ENCODE measurements at places on chromosomes 7 and 10.
A peak's percentile ranks its signal among the peaks of the same experiment; 100 is the strongest.

GRCh38 chr10:82692458-82692857 is 817.5 kb downstream of the NRG3 start:
- DNase-seq: no peak

GRCh38 chr7:27262121-27262520 is 19.5 kb downstream of the EVX1 start:
- DNase-seq: no peak

- no peak for DNase-seq
Observed at GRCh38 chr7:149707448-149707886, 65.9 kb downstream of the ZNF467 start.

DNA sequence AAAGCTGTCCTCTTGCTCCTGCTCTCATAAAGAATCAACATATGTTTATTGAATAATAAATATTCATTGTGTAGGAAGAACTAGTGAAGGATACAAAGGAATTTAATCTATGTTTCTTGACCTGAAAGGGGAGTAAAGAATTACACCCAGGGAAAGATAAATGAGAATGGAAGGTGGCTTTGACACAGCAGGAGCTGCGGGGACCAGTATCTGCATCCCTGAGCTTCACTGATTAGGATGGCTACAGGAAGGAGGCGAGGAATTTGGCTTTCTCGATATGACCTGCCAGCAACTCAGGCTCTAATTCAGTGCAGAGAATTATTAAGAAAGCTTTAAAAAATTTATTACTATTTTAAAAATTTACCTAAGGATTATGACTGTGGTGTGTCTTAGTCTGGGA is 194.6 kb downstream of the SEC23IP start:
- DNase-seq: no peak

DNA sequence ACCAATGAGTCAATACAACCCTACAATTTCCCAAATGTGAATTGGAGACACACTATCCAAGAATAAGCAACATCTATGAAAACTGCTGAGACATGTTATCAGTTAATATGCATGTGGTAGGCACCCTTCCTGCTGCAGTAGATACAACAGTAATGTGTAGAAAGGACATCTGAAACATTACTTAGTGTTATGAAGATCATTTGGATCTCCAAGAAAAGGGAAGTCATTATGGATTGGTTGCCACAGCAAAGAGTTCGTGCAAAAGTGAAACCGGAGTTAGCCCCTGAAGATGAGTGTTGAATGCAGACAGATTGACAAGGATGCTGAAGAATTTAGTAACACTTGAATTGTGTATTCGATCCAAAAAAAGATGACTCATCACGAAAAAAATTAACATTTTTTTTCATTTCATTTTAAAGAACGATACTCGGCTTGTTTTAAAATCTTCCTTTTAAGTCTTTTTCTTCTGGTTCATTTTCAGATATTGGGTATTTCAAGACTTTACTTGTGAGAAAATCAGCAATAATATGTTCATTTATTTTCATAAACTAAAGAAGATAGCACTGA is 322.4 kb upstream of the KLF6 start:
- no peak for DNase-seq

DNA sequence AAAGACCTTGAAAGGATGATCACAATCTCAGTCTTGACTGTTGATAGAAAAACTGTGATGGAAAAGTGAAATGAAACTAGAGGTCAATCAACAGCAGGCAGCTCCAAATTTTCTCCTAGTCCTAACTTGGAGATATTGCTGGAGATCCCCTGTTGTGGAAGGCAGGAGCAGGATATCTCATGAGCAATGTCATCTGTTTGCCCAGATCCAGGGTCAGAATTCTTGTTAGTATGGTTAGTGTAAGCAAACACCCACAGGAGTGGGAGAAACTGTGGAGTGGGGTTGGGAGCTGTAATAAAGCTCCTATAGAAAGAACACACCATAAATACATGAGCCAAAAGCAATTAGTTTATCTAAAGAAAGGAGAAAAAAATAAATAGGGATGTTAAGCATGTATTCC is 169.0 kb downstream of the AKR1D1 start:
- no peak for DNase-seq

GRCh38 chr7:34487391-34488115 is 170.5 kb upstream of the NPSR1 start:
- DNase-seq: no peak

GRCh38 chr10:80473096-80473657 is 19.1 kb downstream of the TSPAN14 start:
- no peak for DNase-seq

DNA sequence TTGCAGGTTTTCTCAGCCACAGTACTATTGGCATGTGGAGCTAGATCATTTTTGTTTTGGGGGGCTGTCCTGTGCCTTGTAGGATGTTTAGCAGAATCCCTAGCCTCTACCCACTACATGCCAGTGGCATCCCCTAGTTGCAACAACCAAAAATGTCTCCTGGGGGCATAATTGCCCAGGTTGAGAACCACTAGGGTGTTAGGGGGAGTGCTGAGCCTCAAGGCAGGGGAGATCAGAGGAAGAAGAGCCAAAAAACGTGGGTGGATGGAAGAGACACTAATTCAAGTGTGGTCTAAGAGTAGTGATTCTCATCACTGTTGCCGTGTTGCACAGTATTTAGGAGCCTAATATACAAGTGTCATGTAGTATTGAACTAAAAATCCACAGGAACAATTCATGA is 31.7 kb upstream of the CCNY start:
- DNase-seq: no peak

DNA sequence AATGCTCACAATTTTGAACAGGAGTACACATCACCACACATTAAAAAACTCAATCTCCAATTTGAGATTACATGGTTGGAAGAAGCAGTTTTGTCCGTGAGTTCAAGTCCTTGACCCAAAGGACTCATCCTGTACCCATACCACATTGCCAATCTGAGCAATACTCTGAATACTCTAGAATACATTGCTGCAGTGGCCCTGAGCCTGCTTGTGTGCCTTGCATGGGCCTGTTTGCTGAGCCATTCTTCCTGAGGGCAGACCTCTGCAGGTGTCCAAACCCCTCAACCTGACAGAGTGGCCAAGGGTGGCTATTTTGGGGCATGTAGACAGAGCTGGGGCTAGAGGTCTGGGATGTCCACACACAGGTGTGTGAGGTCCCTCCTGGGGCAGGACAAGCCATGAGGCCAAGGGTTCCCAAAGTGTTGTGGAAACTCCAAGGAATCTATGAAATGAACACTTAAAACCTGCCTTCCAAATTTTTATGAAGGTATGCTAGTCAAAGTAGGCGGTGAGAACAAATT is 15.5 kb downstream of the AGMO start:
- DNase-seq: no peak

- DNase-seq: no peak
Observed at GRCh38 chr7:21585070-21585724, 42.4 kb downstream of the DNAH11 start.

DNA sequence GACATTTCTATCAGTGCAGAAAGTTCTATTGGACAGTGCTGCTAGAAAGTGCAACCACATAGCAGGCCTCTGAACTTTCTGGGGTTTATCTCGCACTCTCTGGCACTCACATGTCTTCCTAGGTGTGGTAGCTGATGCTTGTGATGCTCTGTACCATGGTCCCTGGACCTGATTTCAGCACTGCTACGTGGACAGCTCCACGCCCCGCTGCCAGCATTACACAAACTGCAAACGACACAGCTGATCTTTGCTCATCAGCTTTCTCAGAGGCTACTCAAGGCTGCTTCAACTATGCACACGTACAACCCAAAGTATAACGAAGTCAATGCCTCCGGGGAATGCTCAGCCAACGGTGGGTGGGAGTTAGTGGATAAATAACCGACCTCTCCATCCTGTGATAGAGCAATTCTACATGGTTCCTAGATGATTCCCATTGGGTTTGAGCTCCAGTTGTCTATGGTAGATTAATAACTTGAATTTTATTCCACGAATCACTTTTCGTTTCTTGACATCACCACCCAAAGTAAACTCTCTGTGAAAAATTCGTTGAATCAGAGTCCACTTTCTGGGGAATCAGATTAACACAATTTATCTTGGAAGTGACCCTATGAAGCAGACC is 302.5 kb downstream of the ACTR3B start:
- DNase-seq: no peak

- DNase-seq: no peak
Observed at GRCh38 chr10:26423722-26424121, 14.4 kb upstream of the APBB1IP start.

- no peak for DNase-seq
Observed at GRCh38 chr10:110421512-110422138, 76.1 kb upstream of the DUSP5 start.

DNA sequence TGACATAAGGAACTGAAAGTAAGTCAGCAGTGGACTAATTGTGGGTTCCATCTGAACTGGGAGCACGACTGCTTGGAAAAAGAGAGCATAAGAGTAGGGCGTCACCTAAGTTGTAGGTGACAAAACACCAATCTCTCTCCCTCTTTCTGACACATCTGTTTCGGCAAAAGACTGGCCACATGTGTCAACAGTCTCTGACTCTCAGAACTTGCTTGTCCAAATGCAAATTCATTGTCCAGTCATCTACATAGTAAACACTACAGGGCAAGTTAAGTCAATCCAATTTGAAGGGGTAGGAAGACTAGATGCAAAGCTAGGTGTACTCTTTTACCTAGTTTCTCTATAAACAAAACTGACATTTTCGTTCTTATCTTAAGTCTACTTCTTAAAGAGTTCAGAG is 87.7 kb downstream of the ZNF438 start:
- no peak for DNase-seq

DNA sequence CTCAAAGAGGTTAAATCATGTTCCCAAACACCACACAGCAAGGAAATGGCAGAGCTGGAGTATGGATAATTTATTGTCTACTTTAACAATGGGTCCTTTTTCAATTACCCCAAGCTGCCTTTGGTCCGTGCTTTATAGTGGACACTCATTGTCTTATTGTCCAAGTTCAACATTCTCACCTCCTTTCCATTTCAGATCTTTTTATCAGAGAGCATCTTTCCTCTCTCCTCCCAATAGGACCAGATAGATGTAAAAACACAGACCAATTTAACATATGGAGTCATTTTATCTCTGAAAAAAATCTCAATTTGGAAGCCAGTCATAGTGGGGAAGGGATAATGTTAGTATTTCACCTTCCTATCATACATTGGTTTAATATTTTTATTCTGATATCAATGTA is 83.5 kb upstream of the WAC start:
- no peak for DNase-seq

DNA sequence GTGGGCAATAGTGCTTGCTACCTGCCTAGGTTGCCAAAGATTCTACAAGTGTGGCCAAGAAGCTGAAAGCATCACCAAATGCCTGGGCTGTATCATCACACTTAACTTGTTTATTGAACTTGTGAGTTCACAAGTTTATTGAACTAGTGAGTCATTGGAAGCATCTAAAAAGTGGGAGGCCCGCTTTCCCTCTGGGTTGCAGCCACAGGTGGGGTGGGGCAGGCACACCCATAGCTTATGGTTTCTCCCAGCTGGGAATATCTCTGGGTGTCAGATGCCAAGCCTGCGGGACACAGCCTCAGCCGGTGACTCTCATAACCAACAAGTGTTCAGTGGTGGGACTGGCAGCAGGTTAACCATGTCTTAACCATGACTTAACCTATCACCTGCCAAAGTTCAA is 145.9 kb upstream of the FAM13C start:
- DNase-seq: peak; percentile 61

DNA sequence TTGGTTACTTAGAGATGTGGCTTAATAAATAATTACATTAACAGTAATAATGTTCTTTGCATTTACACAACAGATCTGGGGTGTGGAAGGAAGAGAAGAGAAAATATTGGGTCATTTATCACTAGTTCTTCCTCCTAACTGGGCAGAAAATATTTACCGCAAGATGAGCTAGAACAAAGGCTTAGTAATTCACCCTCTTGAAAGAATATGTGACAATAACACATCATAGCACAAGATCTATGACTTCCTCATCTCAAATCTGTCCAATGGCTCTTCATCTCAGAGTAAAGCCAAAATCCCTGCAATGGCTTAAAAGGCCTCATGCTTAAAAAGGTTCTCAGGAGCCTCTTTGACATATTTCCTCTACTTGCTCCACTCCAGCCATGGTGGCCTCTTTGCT is 178.6 kb downstream of the ZNF438 start:
- no peak for DNase-seq

DNA sequence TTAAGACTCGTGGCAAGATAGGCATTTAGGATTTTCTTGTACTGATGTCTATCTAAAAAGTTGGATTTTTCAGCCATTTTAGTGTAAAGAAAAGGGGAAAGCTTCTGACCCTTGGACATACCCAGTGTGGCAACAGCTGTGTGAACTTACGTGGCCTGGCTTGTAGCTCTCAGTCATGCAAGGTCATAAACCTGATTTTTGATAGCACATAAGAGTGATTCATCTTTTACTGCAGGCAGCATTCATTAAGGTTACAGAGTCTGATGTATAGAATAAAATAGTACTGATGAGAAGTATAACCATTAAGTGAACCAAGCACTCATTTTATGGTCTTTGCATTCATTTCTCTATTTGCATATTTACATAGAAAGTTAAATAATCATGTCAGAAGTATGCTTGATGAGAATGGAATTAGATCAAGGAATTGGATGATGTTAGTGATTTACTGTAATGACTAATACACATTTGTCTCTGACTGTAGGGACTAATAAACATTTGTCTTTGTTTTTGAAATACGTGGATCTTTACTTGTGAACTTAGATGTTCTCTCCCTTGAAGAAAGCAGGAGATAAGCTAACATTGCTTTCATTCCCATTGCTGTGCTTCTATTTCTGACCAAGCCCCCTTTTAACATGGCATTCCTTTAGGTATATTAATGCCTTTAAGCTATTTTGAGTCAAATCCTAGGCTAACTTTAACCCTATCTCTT is 88.2 kb downstream of the GSDME start:
- peak; percentile 63 for DNase-seq

GRCh38 chr10:118971187-118971586 is 58.3 kb upstream of the NANOS1 start:
- DNase-seq: no peak

DNA sequence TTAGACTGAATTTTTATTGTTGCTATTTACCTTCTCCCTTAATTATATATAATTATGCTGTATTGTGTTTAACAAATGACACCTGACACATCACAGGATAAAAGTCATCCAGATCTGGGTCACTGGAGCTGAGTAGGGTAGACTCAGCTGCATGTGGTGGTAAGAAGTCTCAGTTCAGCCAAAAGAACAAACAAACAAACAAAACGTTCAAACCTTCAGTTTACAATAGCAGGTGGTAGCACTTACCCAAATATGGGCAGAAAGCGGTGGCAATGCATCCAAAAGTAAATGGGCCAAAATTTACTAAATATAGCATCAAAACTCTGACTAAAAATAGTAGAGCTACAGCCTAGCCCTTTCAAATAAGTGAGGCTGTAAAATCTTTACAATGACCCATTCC is 42.2 kb downstream of the ZWINT start:
- no peak for DNase-seq

DNA sequence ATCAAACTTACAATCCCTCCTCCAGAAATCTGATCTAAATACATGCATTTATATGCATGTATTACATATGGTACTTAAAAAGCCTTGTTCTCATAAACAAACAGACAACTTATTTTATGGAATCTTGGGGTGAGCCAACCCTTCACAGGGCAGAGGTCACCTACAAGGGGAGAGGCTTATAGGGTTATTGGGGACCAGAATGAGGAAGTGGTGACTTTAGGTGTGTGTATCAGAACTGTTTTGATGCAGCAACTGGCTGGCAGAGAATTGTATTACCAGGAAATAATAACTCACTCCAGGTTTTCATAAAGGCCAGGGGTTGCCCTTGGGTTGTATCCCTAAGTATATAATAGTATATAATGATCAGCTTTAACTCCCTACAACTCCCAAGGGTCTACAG is 91.1 kb downstream of the SVIL start:
- peak; percentile 2 for DNase-seq

Data from LoVo (cell line).